ENCODE measurements at places on chromosomes 5 and 9. TPM values are rescaled to one million over a fixed set of nuclear protein-coding genes. Genes with fewer than 3 reads are reported as not detected.

- H3K27me3 ChIP-seq, result no peaks in the 10 kb centered on the region
- H3K4me1 ChIP-seq, result peaks cover 30% of the 10 kb centered on the region
- no peak overlapping the region for H3K4me3 ChIP-seq
- DNase-seq, result no peak
- no peak overlapping the region for H3K27ac ChIP-seq
- H3K36me3 ChIP-seq, result no peaks in the 10 kb centered on the region
Observed at GRCh38 chr9:130069048-130069447, 15.3 kb downstream of the GPR107 start.

GRCh38 chr9:105608721-105609598 is 51.0 kb downstream of the FKTN start:
- H3K4me3 ChIP-seq, result no peak overlapping the region
- no peak overlapping the region for H3K27ac ChIP-seq
- no peaks in the 10 kb centered on the region for H3K27me3 ChIP-seq
- H3K4me1 ChIP-seq, result no peaks in the 10 kb centered on the region

GRCh38 chr5:92283521-92283920 is 900.4 kb upstream of the ARRDC3 start:
- no peaks in the 10 kb centered on the region for H3K36me3 ChIP-seq
- no peak overlapping the region for H3K4me3 ChIP-seq
- no peaks in the 10 kb centered on the region for H3K27me3 ChIP-seq
- DNase-seq, result no peak

DNA sequence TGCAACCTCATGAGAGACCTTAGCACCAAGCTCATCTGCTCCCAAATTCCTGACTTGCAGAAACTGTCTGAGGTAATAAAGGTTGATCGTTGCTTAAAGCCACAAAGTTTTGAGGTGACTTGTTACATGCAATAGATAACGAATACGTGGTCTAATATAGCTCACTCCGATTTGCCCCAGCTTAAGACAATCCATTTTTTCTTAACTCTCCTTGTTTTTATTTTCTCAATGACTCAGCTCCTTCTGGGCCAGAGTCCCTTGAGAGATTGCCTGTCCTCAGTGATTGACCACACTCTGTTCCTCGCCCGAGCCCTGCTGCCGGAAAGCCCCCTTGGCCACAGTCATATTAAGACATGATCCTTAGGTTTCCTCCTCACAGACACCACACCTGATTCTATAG is 63.7 kb upstream of the FANCC start:
- no peak for DNase-seq
- no peak overlapping the region for H3K4me3 ChIP-seq
- H3K4me1 ChIP-seq, result no peaks in the 10 kb centered on the region
- no peaks in the 10 kb centered on the region for H3K36me3 ChIP-seq

DNA sequence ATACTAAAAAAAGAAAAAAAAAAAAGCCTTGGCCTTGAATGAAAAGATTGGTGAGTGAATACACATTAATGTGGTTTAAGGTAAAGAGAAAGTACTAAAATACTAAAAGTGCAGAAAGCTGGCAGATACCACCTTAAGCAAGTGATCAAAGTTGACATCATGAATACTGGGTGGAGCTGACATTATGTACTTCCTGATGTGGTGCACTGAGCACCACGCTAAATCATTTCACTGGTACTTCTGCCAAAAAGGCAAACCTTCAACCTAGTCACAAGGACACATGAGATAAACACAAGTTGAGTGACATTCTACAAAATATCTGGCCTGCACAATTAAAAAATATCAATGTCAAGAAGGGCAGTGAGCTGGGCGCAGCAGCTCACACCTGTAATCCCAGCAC is 33.8 kb upstream of the PANK3 start:
- DNase-seq, result no peak
- H3K4me1 ChIP-seq, result peaks cover 44% of the 10 kb centered on the region
- H3K36me3 ChIP-seq, result no peaks in the 10 kb centered on the region
- no peak overlapping the region for H3K4me3 ChIP-seq
- H3K27ac ChIP-seq, result peak overlapping the region; percentile 23

- DNase-seq, result no peak
- H3K27ac ChIP-seq, result no peak overlapping the region
- peaks cover 5% of the 10 kb centered on the region for H3K27me3 ChIP-seq
- no peaks in the 10 kb centered on the region for H3K36me3 ChIP-seq
Observed at GRCh38 chr9:6133346-6134063, 82.1 kb upstream of the IL33 start.

DNA sequence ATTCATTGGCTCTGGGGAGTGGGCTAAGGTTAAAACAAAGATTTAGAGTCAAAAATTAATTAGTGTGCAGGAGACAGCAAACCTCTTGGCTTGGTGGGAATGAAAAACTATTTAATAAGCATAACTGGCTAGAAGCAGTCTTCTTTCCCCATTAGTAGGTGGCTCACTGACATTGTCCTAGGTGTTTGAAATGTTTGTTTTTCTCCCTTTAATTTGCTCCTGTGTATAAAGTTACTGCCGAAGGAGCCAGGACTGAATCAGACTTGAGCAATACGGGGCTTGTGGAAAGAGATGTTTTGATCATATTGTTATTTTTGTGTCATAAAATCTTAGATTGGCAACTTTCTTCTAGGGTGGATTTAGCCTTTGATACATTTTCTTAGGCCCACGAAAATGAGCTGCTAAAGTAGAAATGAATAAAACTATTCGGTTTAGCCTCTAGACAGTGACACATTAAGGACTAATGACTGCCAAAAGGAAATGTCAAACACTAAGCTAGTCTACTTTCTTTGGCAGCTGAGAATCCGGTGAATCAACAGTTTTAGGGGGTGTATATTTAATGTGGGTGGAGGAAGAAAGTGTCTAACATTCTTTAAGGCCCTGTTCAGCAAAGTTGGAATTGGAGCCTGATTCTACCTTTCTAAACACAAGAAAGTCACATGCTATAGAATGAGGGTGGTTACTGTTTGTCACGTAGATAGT is 30.2 kb downstream of the LRRTM2 start:
- DNase-seq, result no peak
- H3K36me3 ChIP-seq, result peaks cover 11% of the 10 kb centered on the region
- H3K4me1 ChIP-seq, result no peaks in the 10 kb centered on the region
- H3K27ac ChIP-seq, result no peak overlapping the region
- H3K4me3 ChIP-seq, result no peak overlapping the region
- no peaks in the 10 kb centered on the region for H3K27me3 ChIP-seq

- no peaks in the 10 kb centered on the region for H3K4me1 ChIP-seq
- no peak overlapping the region for H3K4me3 ChIP-seq
- no peak for DNase-seq
- H3K27me3 ChIP-seq, result no peaks in the 10 kb centered on the region
- H3K36me3 ChIP-seq, result no peaks in the 10 kb centered on the region
- no peak overlapping the region for H3K27ac ChIP-seq
Observed at GRCh38 chr5:107149243-107150005, 521.3 kb downstream of the EFNA5 start.

DNA sequence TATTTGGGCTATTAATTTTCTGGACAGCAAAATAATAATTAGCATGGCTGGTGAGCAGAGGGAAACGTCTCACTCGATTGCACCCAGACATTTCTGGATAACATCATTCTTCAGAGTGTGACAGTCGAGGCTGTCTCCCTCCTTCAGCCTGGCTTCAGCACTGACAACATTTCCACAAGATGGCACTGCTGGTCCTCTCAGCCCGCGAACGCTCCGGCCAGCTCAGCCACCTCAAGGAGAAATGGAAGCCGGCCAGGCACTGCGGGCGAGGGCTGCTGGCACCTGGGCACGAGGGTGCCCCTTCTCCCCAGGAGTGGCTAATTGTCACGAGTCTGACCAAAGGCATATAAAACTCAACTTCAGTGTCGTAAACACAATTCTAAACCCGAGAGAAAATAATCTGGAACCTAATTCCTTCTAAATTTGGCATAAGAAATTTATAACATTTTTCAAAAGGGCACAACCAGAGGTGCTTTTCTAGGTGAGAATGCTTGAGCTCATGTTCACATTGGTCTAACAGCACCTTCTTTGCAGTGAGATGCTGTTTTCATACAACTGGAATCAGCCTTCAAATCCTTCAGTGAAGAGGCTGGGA is 65.9 kb downstream of the DAP start:
- peak; percentile 16 for DNase-seq
- H3K4me1 ChIP-seq, result no peaks in the 10 kb centered on the region
- no peak overlapping the region for H3K27ac ChIP-seq
- H3K4me3 ChIP-seq, result no peak overlapping the region
- no peaks in the 10 kb centered on the region for H3K27me3 ChIP-seq
- peaks cover 6% of the 10 kb centered on the region for H3K36me3 ChIP-seq

DNA sequence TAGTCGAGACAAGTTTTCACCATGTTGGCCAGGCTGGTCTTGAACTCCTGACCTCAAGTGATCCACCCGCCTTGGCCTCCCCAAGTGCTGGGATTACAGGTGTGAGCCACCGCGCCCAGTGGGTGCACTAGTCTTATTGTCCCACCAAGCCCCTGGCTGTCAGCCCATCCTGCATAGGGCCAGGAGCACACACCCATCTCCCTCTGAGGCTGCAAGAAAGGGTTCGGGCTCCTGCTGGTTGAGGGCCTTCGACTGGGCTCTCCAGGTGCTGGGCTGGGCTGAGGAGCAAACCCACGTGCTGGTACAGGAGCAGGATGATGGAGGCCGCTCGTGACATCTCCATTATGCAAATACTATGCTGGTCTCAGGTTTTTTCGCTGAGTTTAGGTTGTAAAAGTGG is 25.1 kb upstream of the RNF130 start:
- no peaks in the 10 kb centered on the region for H3K36me3 ChIP-seq
- peaks cover 32% of the 10 kb centered on the region for H3K27me3 ChIP-seq
- H3K4me3 ChIP-seq, result no peak overlapping the region
- H3K27ac ChIP-seq, result no peak overlapping the region
- no peak for DNase-seq
- H3K4me1 ChIP-seq, result peaks cover 6% of the 10 kb centered on the region

DNA sequence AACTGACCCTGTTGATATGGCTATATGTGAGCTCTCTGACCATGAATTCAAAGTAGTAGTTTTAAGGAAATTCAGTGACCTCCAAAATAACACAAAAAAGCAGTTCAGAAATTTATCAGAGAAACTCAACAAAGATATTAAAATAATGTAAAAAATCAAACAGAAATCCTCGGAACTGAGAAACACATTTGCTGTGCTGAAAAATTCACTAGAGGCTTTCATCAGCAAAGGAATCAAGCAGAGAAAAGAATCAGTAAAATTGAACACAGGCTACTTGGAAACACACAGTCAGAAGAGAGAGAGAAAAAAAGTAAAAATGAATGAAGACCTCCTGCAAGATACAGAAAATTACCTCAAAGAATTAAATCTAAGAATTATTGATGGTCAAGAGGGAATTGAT is 417.2 kb downstream of the TMEM232 start:
- H3K4me1 ChIP-seq, result peaks cover 7% of the 10 kb centered on the region
- no peak for DNase-seq
- H3K27me3 ChIP-seq, result no peaks in the 10 kb centered on the region
- no peaks in the 10 kb centered on the region for H3K36me3 ChIP-seq

- no peak for DNase-seq
- H3K4me3 ChIP-seq, result no peak overlapping the region
- no peaks in the 10 kb centered on the region for H3K36me3 ChIP-seq
- no peaks in the 10 kb centered on the region for H3K4me1 ChIP-seq
- H3K27ac ChIP-seq, result no peak overlapping the region
Observed at GRCh38 chr9:98432960-98433359, 177.5 kb upstream of the TBC1D2 start.

GRCh38 chr5:58622936-58623871 is 40.3 kb downstream of the RAB3C start:
- DNase-seq, result no peak
- no peaks in the 10 kb centered on the region for H3K4me1 ChIP-seq
- no peaks in the 10 kb centered on the region for H3K36me3 ChIP-seq
- H3K27me3 ChIP-seq, result no peaks in the 10 kb centered on the region

- no peaks in the 10 kb centered on the region for H3K36me3 ChIP-seq
- H3K27me3 ChIP-seq, result no peaks in the 10 kb centered on the region
- peaks cover 18% of the 10 kb centered on the region for H3K4me1 ChIP-seq
- DNase-seq, result no peak
- H3K27ac ChIP-seq, result no peak overlapping the region
Observed at GRCh38 chr5:143472576-143472975, 69.1 kb upstream of the NR3C1 start.

DNA sequence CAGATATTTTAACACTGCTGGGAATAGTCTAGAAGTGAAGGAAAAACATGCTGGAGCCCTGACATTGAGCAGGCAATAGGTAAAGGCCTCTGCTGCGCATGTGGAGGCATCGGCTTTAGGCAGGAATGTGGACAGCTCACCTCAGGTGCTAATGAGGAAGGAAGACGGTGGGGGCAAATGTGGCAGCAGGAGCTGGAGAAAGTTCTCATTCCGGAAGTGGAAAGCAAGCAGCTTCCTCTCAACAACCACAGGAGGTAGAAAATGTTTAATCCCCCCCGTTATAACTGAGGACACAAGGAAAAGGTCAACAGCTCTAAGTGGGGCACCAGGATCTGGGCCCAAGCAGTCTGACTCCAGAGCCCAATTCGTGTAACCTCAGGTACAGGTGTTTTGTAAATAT is 7.6 kb upstream of the RPS14 start:
- H3K36me3 ChIP-seq, result no peaks in the 10 kb centered on the region
- no peak overlapping the region for H3K4me3 ChIP-seq
- DNase-seq, result no peak
- no peak overlapping the region for H3K27ac ChIP-seq
- H3K27me3 ChIP-seq, result peaks cover 2% of the 10 kb centered on the region

DNA sequence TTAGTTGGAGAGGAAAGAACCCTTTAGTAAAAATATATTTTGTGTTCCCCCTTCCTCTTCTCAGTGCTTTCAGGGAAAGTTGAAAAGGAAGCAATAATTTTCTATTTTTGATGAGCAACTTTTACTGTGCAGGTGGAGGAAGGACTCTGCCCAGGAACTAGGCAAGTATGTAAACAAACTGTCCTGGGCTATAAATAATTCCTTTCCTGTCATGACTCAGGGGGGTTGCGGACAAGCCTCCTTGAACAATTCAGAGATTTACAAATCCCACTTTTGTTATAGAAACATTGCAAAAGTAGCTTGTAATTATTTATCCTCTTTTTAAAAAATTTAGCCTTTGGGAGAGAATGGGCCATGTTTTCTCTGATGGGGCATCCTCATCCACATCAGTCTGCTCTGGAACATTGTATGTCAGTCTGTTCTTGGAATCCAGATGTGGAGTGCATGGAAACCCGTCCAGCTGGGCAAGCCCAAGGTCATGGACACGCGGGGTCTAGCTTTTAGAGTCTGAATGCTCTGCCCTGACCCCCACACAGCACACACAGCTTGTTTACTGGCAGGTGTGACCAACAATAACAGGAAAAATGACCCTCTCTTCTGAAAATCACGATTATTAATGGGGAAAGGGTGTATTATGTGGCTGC is 127.6 kb downstream of the GADD45G start:
- no peaks in the 10 kb centered on the region for H3K36me3 ChIP-seq
- peaks cover 26% of the 10 kb centered on the region for H3K4me1 ChIP-seq

Gene CHMP5
- polyA plus RNA-seq, result 36.1 TPM

Gene AQP3
- polyA plus RNA-seq, result 12.2 TPM

Gene PRUNE2
- not detected for polyA plus RNA-seq

Gene NFIB
- 1.4 TPM for polyA plus RNA-seq

Gene GLIPR2
- 0.08 TPM for polyA plus RNA-seq

Gene LECT2
- polyA plus RNA-seq, result not detected
